ENCODE measurements at places on chromosomes 11 and 22. TPM values are rescaled to one million over a fixed set of nuclear protein-coding genes. Genes with fewer than 3 reads are reported as not detected.

The DDTL gene
- 2.2 TPM for total RNA-seq

The POU2F3 gene
- total RNA-seq = 0.46 TPM

The HYLS1 gene
- total RNA-seq = 5.4 TPM

The CALCB gene
- total RNA-seq = not detected

The OR56B4 gene
- not detected for total RNA-seq

The KIRREL3 gene
- 3.9 TPM for total RNA-seq

The GRIK4 gene
- 0.20 TPM for total RNA-seq

The GAS2 gene
- total RNA-seq = 0.94 TPM

The IGF2 gene
- total RNA-seq = 30.2 TPM

DNA sequence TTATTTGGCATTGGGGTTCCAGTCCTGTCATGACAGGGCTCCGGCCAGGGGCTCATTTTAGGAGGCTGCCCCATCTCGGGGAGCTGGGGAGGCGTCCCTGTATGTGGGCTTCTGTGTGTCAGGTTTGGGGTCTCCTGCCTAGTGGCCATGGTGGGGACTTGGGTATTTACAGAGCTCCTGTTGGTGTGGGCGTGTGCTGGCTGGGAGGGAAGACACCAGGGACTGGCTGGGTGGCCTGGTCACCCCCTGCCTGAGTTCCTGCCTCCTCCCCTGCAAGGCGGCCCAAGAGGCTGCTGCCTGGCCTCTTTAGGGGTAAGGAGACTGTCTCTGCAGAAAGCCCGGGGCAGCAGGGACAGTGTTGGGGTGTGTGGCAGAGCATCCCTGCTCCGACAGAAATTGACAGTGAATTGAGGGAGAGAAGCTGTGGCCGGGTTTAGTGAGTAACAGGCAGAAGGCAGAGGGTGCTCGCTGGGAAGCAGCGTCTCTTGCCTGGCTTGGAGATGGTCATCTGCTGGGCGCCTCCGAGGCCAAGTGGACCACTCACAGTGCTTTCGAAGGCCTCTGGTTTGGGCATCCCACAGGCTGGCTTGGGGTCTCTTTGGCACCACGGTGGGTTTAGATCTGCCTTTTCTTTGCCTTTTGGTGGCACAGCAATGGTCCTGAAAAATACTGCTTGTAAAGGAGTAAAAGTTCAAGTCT, 40.3 kb upstream of the GRAMD4 start:
- ATAC-seq = no peak

- peak; percentile 85 for ATAC-seq
These were observed 4.2 kb downstream of the SPI1 start for GRCh38 chr11:47373876-47374719.

GRCh38 chr11:120900643-120901042, 123.3 kb upstream of the TBCEL start:
- ATAC-seq = no peak

DNA sequence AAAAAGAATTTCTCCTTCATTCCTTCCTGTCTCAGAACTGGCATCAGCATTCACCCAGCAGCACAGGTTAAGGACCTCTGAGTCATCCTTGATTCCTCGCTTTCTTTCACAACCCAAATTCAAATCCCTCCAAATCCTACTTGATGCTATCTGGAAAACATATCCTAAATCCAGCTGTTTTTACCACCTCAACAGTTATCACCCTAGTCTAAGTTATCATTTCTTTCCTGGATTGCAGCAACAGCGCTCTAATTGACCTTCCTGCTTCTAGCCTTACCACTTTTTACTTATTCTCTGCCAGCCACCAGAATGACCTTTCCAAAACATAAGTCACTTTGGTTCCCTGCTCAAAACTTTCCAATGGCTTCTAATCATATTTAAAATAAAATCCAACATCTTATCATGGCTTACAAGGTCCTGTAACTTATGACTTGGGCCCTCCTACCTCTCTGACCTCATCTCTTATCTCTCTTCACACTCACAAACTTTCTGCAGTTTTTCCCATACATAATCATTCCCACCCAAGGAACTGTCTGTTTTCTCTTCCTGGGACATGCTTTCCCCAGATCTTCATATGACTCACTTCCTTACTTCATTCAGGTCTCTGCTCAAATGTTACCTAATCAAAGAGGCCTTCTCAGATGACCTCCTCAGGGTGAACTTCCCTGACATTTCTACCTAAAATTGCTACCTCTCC, 119.4 kb downstream of the TTC28 start:
- peak; percentile 31 for ATAC-seq

DNA sequence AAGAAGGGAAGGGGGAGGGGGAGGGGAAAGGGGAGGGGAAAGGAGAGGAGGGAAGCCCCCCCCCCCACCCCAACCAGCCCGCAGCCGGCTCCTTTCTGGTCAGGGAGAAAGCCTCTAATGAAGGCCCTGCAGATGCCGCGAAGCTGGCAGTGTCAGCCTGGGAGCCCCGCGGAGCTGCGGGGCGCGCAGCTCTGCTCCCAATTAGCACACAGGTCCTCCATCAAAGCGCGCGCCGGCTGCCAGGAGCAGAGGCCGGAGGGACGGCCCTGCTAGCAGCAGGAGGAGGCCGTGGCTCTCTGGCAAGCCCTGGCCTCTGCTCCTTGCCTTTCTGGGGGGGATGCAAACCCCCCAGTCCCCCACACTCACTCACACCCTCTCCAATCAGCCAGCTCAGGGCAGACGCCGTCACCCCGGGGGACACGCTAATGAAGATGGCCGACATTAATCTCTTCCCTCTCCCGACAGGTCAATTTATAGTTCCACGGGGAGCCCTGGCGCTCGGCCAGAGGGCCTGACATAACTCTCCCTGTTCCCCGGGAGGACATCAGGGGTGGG, 70.5 kb upstream of the TCF20 start:
- ATAC-seq = no peak

DNA sequence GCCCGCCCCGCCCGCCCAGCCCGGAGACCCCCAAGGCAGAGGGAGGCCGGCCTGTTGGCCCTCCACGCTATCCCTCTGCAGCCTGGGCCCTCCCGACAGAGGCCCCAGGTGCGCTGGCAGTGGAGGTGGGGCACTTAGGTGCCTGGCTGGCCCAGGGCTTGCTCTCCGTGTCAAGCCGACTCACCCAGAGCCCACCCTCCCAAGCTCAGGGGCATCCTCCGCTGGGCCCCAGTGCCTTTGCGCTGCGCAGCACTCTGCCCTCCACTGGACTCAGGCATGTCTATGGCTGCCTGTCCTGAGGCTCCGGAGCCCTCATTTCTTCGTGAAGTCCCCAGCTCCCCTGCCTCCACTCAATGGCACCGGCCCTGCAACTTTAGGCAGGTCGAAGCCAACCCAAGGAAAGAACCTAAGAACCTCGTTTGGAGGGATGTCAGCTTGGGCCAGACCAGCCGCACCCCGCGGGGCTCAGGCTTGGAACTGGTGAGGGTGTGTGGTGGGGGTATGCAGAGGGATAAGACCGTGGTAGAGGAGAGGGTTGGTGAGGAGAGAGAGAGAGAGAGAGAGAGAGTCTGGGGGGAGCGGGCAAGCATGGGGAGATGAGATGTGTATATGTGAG, 6.1 kb downstream of the SMIM45 start:
- ATAC-seq = peak; percentile 26

- ATAC-seq = no peak
These were observed 42.5 kb downstream of the TMPRSS5 start for GRCh38 chr11:113663567-113663966.

DNA sequence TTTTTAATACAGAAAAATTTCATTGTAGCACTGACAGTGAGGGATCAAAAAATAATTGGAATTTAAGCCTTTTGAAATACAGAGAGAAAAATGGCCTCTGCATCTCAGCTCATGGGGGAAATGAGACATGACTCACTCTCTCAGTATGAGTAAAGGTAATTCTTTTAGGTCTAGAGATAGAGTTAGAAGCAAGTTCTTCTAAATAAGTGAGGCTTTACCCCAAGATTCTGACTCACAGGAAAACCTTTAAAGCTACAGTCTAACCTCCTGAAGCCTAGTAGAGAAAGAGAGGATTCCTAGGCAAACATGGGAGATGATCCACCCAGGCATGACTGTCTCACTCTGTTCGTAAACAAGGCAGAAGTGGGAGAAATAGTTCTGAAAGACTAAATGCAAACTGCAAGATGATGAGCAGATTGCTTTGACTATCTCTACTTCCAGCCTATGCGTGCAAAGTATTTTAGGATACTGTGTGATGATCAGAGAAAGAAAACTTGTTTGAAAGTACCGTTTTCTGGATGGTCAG, 1003.3 kb upstream of the CCDC90B start:
- no peak for ATAC-seq

DNA sequence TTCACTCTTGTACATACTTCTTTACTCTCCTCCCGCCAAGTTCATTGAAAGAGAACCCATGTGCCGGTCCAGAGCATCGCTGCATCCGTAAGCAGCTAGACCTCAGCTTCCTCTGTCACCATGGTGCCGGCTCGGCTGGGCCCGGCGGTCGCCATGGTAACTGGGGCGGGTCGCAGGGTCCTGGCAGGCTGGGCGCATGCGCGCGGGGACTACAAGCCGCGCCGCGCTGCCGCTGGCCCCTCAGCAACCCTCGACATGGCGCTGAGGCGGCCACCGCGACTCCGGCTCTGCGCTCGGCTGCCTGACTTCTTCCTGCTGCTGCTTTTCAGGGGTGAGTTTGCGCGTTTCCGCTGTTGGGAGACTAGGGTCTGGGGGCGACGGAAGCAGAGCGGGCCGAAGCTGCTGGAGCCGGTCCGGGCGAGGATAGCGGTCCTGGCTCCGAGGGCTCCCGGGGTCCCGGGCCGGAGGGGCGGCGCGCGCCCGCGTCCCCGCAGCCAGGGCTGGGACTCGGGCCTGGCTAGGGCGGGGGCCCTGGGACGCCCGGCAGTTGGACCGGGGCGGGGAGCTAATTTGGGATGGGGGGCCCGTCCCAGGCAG, at the start of gene JAM3:
JAM3 (plus strand) TSS at position 244 of the 597 bp plus-strand sequence; CDS start at position 256, 12 bp downstream.
- ATAC-seq = peak; percentile 97

GRCh38 chr11:64723117-64723906, at the start of gene NRXN2:
Gene NRXN2, minus strand, starts transcription at chr11:64723197. Its CDS starts 9,498 bp downstream, at chr11:64713699.
- ATAC-seq = peak; percentile 97

DNA sequence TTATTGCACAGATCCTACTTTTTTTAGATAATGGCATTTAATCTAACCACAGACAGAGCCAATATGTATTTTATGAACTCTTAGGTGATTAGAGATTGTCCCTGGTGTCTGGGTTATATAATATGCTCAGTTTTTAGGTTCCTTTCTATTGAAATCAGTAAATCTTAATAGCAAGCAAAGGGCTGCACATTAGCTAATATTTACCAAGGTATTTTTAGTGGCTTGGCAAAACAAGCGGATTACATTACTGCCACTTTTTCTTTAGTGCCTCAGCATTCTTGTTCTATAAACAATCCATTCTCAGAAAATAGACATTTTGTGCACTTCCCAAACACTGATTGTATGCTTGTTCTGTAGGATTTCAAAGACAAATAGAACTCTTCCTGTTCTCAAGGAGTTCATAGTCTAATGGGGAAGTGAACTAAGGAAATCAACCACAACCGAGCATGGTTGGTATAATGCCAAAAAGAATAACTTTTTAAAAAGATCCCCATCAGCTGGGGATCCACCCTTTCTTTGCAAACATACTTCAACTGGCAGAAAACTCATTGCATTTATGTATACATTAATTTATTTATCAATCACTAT, 23.8 kb downstream of the KCNJ1 start:
- no peak for ATAC-seq

DNA sequence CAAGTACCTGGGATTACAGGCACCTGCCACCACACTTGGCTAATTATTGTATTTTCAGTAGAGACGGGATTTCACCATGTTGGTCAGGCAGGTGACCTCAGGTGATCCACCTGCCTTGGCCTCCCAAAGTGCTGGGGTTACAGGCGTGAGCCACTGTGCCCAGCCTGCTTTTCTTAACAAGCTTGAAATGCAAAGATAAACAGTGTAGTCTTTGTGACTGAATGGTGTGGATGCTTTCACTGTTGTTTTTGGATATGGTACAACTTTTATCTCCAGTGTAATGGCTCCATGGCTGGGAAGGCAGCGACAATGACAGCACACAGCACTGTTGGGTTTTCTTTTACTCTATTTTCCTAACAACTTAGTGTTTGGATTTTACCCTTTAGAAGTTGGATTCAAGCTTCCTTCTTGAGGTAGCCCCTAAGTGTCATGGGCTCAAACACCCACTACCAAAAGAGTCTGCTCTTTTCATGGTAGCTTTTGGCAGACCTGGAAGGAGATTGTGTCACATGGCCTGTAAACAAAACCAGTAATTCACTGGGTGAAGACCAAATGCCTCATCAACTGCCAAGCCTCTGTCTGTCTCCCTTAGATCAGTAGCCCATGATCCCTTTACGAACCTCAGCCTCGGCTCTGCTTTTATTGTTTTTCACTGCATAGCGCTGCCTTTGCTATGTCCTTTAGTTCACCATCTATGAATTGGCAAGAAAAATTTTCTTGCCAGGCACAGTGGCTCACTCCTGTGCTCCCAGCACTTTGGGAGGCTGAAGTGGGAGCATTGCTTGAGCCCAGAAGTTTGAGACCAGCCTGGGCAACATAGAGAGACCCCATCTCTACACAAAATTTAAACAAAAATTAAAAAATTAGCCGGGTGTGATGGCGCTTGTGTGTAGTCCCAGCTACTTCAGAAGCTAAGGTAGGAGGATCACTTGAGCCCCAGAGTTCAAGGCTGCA, 6.4 kb downstream of the VPS51 start:
- ATAC-seq = no peak

GRCh38 chr11:78821371-78822306, 247.0 kb upstream of the NARS2 start:
- ATAC-seq = no peak

- peak; percentile 39 for ATAC-seq
These were observed 67.6 kb upstream of the TEAD1 start for GRCh38 chr11:12606597-12606996.

Data from gastroesophageal sphincter (tissue), 4 donors.